ENCODE measurements at places on chromosomes 3 and 15. TPM values are rescaled to one million over a fixed set of nuclear protein-coding genes. Genes with fewer than 3 reads are reported as not detected.

The NOX5 gene
- total RNA-seq: not detected

The KNL1 gene
- 18.3 TPM for total RNA-seq

The IMPG2 gene
- total RNA-seq: 0.08 TPM

DNA sequence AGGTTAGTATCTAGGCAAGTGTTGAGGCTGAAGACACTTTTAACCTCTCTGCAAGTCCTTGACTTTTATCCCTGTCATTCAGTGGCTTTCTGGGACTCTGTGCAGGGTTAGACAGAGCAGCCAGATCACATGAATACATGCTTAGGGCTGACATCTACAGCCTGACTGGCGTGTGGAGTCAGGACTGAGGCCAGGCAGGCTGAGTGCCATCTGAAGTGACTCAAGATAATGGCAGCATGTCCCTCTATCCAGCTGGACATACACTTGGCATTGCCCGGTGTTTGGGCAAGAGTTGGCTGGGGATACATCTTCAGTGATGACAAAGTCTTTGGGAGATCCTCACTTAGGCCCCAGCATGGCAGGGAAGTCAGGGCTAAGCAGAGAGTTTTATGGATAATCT is 22.4 kb downstream of the DUOX2 start:
- no peak for DNase-seq

DNA sequence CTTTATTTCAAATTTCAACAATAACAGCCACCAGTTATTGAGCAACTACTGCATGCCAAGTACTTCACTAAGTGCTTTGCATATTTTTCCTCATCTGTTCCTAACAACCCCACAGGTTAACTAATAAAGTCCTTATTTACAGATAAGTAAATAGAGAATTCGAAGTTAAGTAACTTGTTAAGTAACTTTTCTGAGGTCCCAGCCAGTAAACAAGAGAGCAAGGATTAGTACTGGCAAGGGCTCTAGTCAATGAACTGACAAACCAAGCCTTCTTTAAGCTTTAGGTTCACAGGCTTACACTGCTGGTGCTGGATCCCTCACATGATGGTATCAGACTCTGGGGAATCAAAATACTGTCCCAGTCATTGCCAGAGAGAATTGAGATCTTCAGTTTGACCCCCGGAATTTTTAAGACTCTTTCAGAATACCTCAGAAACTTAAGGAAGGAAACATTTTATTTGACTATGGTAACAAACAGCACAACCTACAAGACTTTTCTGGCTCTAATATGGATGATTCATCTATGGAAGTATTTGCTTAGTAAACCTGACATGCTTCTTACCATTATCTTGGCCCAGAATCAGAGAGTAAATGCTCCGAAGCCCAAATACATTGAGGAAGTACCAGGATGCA is 16.5 kb downstream of the EMC3 start:
- DNase-seq: no peak

DNA sequence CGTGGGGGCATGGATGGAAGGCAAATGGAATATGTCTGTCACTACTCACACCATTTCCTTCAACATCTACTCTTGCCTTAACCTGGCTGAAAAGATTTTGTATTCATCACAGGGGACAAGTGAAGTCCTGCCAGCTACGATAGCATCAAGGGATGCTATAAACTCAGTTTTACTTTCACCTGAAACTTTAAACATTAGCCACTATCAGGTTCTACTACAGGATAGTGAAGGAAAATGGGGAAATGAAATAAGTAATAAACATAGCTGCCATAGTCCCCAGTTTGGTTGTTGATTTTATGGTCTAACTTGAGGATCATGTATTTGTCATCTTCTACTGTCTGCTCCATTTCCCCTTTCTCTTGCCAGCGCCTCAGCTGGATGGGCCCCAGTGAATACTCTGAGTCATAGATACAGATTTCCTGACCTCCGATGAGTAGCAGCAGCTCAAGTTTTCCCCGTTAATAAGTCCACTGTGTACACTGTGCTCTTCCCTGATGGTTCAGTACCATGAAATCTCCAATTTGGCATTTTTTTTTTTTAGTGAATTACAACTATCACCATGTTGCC is 338.2 kb upstream of the SLCO3A1 start:
- peak; percentile 40 for DNase-seq

The ZNF501 gene
- 1.9 TPM for total RNA-seq

DNA sequence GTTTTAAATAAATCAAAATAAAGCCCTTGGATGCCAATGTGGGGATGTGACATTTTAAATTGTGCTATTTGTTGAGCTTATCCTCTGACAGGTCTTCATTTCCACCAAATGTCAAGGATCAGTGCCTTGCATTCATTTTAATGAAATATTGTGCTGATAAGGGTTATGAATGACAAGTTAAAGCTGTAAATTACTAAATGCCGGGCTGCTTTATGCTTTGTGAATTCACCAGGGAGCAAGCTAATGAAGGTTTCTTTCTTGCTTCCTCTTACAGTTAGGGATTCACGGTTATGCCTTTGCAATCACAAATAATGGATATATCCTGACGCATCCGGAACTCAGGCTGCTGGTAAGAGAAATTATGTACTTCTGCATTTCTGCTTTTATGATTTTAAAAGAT is 81.7 kb downstream of the LRTM1 start:
- no peak for DNase-seq

The WDR5B gene
- total RNA-seq: 10.9 TPM

GRCh38 chr3:181210275-181210674 is 220.7 kb upstream of the DNAJC19 start:
- DNase-seq: no peak

DNA sequence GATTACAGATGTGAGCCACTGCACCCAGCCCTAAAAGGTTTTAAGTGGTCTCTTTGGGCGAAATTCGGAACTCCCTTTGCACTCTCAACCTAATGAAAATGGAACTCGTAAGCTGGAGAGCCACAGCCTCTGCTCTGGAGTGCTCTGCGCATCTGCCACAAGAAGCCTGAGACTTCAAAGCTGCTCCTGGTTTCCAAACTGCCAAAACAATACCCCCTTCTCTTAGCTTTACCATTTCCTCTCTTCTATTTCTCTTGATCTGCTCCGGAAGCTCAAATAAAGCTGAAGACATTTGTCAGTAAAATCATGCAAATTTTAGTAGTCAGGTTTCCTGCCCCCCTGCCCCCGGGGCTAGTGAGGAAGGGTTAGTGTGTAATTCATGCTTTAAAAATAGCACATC is 312.7 kb downstream of the MFSD1 start:
- DNase-seq: no peak

The TTLL13 gene
- 0.06 TPM for total RNA-seq

- DNase-seq: no peak
Observed at GRCh38 chr3:23795096-23795495, 10.7 kb upstream of the UBE2E1 start.

DNA sequence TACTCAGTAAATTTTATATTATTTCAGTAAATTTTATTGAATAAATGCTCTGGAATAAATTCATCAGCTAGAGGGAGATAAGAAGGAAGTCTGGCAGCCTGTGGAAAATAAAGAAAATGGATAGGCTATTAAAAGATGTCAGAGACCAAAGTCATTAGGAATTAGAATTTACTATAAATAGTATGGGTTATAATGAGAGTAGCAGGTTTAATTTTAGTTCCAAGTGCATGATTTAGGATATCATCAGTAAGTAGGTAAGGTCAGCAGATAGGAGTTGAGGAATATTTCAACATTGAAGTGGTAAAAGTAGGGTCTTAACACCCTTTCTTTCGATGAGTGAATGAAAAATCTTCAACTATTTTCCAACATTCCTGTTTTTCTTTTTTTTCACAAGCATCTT is 64.6 kb downstream of the SNRPN start:
- no peak for DNase-seq

DNA sequence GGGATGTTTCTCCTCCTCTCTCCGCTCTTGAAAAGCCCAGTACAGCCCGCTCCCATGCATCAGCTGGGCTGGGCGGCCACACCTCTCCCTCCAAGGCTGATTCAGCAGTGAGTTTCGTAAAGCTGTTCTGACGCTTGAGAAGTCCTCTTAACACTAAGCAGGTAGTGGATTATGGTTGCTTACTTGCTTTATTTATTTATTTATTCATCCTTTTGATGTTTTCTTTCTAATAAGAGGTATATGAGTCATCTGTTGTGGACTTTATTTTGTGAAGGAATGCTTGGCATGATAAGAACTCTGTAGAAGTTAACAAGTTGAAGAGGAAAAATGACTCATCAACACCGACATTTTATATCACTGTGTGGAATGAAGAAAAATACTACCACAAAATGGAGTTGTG is 285.0 kb downstream of the SQOR start:
- DNase-seq: peak; percentile 91
